ENCODE measurements at places on chromosomes 4 and X.

GRCh38 chrX:19748896-19749680 lies 138.3 kb downstream of the SH3KBP1 start:
- no peak for DNase-seq

DNA sequence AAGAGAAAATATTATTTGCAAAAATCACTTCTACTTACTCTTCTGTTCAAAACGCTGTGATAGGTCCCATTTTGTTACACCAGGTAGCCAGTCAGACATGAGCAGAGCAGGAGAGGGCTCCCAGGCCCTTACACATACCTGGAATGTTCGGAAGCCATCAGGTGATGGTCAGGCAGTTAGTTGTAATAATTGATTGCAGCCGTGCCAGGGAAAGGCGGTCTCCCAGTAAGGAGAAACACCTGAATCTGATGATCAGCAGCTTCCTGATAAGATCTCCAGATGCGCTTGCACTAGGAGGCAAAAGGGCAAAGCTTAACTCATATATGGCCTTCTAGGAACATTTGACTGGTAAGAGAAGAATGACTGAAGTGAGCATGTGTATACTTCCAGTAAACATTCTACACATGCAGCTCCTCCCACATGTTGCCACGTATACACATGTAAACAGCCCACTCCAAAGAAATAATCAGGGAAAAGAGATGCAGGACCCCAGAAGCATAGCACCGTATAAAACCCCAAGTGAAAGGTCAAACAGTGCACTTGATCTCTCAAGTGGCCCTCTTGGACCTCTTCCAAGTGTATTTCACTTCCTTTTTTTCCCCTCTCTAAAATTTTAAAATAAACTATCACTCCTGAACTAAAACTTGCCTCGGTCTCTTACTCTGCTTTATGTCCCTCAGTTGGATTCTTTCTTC lies 1338.0 kb downstream of the FSTL5 start:
- no peak for DNase-seq

DNA sequence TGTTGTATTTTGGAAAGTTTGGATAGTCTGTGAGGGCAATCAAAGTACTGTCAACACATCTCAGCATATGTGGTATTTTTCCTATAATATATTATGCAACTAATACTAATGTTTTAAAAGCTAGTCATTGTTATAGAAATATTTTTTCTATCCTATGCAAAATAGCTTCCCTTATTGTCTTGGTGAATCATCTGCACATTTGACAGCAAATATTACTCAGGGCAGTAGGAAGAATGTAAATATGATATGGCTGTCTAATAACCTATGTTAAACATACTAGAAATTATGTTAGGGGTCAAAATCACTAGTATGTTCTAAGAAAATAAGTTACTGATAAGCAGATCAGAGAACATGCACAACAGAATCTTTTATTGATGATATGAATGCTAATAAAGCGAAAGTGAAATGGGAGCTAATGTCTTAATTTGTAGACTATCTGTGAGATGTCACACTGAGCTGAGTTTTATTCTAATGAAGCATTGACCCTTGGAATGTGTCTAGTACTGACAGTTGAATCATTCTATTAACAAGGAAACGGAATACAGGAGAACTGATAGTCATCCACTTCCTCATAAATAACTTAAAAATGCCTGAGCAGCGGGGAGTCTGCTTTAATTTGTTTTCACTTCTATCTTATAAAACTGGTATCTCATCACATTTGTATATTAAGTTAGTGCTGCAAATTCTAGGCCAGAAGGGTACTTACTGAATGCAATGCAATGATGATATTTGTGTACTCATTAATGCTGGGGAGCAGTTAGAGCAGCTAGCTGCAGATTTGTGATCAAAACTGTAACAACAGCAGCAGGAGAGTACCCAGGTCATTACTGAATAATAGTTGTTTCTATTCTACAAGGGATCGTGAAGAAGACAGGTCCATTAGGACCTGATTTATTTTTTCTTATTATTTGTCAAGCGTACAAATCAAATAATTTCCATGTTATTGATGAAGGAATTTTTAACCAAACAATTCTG lies 440.3 kb upstream of the AADAT start:
- no peak for DNase-seq

- no peak for DNase-seq
These were observed 5.1 kb downstream of the DGKQ start for GRCh38 chr4:968221-968620.

GRCh38 chr4:119244344-119244743 lies 31.8 kb downstream of the USP53 start:
- no peak for DNase-seq

DNA sequence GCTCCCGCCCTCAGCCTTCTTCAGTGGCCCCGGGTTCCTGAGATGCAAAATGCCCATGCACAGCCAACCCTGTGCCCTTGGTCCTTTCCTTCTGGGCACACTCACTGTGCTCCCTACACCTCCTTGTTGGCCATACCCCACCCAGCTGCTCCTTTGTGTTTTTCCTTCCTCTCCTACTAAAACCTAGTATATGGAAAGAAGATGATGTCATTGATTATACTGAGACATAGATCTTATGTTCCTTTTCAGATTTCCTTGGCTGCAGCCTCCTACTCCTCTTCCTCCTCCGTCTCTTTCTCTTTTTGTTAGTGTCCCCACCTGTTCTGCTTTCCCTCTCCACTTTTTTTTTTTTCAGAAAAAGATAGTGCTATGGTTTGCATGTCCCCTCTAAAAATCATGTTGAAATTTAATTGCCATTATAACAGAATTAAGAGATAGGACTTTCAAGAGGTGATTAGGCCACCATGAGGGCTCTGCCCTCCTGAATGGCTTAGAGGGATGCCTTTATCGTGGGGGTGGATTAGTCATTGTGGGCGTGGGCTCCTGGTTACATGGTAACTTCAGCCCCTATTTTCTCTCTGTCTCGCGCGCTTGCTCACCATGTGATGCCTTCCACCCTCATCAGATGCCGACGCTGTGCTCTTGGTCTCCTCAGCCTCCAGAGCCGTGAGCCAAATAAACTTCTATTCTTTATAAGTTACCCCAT lies 254.9 kb upstream of the GATB start:
- DNase-seq: no peak

- no peak for DNase-seq
These were observed 64.1 kb downstream of the TMA16 start for GRCh38 chr4:163558539-163559044.

- DNase-seq: no peak
These were observed 180.6 kb downstream of the OPHN1 start for GRCh38 chrX:68252664-68253063.

DNA sequence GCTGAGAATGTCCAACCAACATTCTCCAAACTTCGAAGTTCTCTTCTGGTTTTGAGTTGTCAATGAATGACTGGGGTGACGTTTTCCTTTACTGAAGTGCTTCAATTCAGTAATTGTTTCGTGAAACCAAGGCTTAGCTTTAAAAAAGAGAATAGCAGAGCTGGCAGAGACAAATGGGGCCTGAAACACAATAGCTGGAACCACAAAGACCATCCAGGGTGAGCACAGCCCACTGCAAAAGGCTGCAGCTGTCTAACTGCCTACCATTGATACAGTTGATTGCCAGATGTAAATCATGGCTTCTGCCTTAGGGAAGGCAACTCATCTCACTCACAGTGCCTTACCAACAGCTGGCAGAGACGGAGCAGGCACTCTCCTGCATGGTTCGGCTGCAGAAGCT lies 78.7 kb upstream of the ZNF518B start:
- DNase-seq: no peak

GRCh38 chrX:141415889-141416288 lies 168.6 kb downstream of the SPANXA1 start:
- no peak for DNase-seq

DNA sequence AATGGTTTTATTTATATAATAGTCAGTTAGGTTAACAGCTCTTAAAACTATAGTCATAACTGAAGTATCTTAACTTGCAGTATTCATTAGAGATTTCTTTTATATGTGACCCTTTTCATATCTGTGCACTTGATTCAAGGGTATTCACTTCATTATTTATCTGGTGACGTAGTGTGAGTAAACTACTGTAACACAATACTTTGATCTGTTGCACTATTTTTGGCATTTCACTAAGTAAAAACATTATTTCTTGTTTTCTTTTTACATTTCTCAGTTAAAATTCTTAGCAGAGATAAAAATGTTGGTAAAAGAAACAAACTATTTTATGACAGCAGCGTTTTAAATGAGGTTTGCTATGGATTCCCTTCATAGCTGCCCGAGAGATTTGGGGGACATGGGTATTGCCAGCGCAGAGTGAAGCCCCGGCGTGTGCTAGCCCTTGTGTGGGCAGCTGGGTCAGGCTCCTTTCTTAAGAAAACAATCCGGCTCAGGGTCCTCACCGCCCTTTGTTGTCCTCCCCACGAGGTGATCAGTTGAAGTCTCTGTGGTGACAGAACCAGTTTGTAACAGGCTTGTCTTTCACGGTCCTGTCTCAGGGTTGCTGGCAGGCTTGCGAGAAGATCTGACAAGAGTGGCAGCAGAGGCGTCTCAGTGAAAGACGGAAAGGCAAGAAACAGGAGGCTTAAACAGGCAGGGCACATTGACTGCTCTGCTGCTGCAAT lies 293.4 kb downstream of the BMPR1B start:
- no peak for DNase-seq

GRCh38 chrX:65587616-65588526 lies 53.3 kb upstream of the LAS1L start:
- DNase-seq: no peak

GRCh38 chr4:188573104-188573503 lies 433.9 kb downstream of the TRIML1 start:
- no peak for DNase-seq

DNA sequence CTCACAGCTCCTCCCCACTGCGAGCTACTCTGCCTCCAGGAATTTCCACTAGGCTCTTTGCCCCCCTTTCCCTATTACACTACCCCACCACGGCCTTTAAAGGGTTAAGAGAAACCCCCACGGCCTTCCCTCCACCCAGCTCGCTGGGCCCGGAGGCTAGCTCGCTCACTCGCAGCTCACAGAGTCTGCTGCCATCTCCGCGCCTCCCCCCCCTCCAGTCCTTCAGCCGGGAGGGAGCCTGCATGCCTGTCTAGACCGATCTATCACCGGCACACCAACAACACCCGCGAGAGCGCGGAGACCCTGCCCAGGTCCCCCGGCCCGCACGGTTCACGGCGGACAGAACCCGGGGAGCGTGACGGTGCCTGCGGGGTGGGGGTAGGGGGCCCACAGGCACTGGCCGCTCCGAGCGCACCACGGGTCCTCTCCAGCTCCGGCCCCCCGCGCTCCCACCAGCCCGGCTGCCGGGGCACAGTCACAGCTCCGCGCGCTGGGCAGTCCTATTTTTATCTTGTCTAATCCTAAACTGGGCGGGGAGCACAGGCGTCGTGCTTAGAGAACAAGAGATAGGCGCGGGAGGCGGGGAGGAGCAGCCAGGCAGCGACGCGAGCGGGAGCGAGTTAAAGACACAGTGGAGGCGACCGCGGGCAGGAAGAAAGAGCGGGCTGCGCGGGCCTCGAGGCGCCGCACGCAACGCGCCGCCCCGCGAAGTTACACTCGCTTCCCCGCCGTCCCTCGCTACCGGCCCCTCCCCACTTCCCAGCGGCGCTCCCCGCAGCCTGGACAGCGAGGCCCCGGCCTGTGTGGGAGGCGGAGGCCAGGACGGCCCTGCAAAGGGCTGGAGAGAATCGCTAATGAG lies 3.5 kb downstream of the BCOR start:
- DNase-seq: no peak

DNA sequence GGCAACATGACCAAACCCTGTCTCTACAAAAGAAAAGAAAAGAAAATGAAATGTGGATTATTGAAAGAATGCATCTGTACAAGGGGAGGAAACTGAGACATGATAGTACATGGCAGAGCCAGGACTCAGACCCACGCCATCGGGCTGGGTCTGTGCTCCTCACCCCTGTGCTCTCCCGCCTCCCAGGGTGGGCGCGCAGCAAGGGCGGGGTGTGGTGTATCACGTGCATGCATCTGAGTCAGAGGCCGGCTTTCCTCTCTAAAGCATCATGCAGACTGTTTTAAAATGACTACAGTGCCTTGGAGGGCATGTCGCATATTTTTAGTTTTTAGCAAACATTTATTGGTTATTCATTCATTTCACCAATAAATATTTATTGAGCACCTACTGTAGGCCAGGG lies 47.8 kb downstream of the HTT-AS start:
- DNase-seq: no peak

GRCh38 chr4:26181616-26182015 lies 139.2 kb upstream of the RBPJ start:
- no peak for DNase-seq

- no peak for DNase-seq
These were observed 79.5 kb downstream of the AFF1 start for GRCh38 chr4:87014284-87014782.

DNA sequence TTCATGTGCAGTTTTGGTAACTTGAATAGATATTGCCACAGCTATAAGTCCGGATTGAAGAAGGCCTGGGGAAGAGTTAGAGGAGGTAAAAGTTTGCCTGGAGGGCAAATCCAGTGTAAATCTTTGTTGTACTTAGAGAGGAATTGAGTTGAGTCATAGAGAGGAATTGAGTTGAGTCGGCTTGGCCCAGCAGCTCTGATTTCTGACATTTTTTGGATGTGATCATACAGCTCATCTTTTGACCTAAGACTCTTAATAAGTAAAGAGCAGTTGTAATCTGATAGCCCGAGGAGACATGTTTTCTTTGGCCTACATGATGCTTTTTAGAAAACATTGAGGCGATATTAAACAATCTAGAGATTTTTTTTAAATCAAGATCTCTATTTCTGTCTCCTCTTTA lies 3.9 kb downstream of the KIT start:
- no peak for DNase-seq

GRCh38 chr4:76630741-76631140 lies 195.7 kb downstream of the SHROOM3 start:
- no peak for DNase-seq

DNA sequence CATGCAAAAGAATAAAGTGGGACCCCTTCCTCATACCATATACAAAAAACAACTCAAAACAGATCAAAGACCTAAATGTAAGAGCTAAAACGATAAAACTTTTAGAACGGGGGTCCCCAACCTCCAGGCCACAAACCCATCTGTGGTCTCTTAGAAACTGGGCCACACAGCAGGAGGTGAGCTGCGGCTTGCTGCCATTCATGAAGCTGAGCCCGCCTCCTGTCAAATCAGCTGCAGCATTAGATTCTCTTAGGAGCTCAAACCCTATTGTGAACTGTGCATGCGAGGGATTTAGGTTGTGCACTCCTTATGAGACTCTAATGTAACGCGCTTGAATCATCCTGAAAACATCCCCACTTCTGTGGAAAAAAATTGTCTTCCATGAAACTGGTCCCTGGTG lies 7.0 kb upstream of the GATA1 start:
- no peak for DNase-seq

- DNase-seq: no peak
These were observed 552.7 kb downstream of the RAPGEF2 start for GRCh38 chr4:159655547-159655946.
